Stimulated activated CD8-positive, alpha-beta memory T cell treated with anti-CD3 and anti-CD28 coated beads, Interleukin-4, amount 100 ng/mL, for 48 hours (primary cell): ENCODE measurements at places on chromosomes 2 and 18.

DNA sequence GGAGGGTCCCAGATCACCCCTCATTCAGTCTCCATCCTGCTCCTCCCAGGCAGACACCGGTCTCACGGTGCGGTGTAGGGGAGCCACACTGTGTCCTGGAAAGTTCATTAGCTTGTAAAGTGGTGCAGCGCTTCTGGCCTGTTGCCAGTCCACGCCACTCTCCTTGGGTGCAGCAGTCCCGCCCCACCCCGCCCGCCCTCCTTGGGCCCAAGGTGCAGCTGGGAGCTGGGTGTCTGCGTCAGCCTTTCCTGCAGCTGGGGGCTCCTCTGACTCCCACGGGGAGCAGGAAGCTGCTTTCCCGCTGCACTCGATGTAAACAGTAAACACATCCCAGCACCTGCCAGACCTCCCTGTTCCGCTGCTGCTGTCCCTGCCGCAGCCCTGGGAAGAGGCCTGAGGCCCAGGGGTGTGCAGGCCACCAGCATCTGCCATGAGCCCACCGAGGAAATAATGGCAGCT lies 53.8 kb upstream of the ASB18 start:
- no peak for DNase-seq

DNA sequence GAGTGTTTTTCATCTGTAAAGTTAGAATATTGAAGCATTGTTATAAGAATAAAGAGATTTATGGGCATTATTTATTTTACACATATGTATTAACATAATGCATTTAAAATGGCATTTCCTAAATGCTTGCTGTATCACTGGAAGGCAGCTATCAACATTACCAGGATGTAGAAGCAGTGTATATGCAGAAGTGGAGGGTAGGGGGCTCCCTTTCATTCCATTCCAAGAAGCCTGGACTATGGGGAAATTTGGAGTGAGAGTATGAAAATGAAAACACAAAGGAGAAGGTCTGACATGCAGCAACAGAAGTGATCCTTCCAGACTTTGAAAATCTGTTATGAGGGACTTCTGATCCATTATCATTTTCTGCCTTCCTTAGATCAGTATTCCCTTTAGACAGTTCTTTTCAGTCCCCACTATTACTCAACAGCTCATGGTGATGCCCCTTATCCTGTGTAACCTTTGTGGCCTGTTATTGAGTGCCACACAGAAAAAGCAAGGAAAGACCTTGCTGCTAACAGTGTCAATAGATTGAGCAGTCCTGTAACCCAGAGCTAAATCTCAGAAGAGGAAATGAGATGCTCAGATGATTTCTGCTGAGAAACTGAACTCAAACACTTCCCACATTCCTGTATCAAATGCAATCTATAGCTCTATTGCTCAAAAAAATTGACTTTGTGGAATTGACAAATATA lies 216.6 kb downstream of the HNMT start:
- DNase-seq = no peak

DNA sequence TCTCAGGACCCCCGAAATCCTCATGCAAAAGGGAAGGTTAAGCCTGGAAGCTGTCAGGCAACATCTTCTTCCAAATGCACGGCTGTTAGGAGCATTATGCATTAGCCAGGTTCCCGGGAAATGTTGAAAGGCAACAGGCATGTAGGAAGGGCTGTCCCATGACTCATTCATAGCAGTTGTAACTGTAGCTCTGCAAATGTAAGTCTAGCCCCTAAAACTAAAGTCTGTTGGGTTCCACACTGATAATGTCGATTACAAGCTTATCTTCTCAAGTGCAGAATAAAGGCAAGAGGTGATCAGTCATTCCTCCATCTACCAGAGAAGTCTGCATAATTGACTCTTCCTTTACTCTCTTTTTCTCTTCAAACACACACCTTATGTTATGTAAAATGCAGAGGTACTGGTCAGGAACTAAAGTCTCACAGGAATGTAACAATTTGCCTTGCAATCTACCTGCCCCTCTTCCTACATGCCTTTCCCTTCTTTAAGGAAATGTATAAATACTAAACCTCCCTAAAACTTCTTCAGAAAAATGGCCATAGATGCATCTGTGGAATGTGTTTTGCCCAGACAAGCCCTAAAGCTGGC lies 99.8 kb downstream of the AKAIN1 start:
- no peak for DNase-seq

DNA sequence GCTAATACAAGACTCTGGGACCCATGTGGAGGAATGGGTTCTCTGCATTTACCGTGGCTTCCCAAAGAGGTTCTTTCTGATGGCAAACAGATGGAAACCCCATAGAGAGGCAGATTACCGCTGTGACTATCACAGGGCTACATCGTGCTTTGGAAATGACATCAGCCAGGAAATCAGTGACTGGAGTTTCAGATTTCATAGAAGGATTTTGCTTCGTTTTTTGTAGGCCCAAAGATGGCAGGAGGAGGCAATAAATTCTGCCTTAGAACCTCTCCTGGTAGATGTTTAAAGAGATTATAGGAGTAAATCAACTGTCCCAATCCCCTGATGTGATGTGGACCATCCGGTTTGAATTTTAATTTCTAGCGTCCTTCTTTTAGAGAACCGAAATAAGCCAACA lies 214.1 kb downstream of the AGPS start:
- no peak for DNase-seq

GRCh38 chr2:69531186-69531585 lies 94.0 kb upstream of the NFU1 start:
- DNase-seq = no peak

DNA sequence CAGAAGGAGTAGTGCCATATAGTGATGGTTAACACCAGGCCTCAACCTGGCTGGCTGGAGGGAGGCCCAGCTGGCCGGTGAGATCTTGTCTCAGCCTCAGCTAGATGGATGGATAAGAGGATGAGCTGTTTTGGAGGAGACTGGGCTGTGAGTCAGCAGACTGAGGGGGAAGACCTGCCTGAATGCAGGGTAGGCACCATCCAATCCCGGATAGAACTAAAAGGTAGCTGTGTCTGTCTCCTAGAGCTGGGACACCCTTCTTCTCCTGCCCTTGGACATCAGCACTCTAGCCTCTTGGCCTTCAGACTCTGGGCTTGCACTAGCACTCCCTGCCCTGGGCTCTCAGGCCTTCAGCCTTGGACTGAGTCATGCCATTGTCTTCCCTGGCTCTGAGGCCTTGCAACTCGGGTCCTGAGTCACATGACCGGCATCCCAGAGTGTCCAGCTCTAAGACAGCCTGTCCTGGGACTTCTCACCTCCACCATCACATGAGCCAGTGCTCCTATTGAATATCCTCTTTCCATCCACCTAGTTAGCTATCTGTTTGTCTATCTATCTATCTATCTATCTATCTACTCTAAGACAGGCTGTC lies 131.3 kb downstream of the TPO start:
- DNase-seq = no peak

- DNase-seq = no peak
These were observed 329.0 kb downstream of the PTPRM start for GRCh38 chr18:7896161-7896560.

GRCh38 chr2:220787251-220787650 lies 784.9 kb downstream of the EPHA4 start:
- no peak for DNase-seq

DNA sequence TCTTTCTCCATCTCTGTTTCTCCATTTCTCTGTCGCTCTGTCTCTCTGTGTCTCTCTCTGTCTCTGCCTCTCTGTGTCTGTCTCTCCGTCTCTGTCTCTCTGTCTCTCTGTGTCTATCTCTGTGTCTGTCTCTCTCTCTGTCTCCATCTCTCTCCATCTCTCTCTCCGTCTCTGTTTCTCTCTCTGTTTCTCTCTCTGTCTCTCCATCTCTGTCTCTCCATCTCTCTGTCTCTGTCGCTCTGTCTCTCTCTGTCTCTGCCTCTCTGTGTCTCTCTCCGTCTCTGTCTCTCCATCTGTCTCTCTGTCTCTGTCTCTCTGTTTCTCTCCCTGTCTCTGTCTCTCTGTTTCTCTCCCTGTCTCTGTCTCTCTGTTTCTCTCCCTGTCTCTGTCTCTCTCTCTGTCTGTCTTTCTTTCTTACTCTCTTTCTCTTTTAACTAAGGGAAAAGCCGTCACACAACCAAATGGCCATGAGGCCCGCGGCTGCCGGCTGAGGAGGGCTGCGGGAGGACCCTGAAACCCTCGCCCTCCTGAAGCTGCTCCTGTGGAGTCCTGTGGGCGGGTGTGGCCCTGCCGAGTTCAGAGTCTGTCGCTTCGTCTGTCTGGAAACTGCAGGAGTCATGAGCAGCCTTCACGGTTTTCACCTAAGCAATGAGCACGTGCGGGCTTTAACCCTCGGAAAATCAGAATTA lies 29.3 kb downstream of the NFATC1 start:
- DNase-seq = no peak

DNA sequence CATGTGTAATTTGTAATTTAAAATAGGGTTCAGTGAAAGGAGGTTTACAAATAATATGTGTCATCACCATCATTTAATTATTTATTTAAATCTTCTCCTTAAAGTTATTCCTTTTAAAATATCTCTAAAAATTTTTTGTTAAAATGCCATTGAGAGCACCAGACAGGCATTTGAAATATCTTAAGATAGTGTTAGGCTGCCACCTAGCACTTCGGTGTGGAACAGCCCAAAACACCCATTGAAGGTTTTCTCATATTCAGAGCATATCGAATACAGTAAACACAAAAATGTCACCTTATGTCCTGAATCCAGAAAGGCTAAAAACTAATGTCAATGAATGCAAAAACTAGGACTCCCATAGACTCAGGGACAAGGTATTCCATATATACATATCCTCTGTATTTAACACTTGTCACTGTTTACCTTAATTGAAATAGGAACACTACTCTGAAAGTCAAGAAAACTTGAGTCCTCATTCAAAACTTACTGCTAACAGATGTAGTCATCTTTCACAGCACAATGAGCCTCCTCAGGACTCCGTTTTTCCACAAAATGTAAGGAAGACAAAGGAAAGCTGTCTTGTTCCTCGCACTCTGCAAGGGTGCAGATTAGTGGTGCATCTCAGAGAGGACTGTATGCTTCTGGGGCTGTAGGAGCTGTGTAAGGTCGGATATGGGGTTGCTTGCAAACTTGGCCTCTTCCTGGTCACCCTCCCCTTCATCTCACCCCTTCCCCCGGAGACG lies 329.5 kb downstream of the PAX3 start:
- no peak for DNase-seq

GRCh38 chr2:233463586-233463985 lies 103.0 kb downstream of the USP40 start:
- no peak for DNase-seq

DNA sequence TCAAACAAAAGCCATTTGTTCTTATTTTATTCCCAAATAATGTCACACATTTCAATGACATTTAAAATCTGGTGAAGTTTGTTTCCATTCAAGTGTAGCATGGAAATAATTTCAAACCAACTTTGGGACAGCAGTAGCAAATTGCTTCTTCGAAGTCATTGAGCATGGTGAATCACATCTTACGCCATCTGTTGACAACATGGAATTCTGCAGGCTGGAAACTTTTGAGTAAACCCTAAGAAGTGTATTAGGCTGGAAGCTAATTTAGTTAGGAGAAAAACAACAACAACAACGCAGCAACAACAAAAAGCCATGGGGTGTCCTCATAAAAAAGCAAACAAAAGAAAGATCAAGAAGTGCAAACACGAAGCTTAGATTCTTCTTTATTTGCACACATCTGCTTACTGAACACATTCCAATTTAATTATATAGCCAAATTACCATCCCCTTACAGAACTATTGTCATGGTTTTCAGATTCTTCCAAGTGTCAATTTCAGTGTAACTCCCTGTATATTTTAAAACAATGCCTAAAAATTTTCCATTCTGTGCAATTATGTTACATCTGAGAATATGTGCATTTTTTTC lies 659.0 kb upstream of the CDH7 start:
- DNase-seq = no peak
